ENCODE measurements at places on chromosomes 12 and 14. TPM values are rescaled to one million over a fixed set of nuclear protein-coding genes. Genes with fewer than 3 reads are reported as not detected.

DNA sequence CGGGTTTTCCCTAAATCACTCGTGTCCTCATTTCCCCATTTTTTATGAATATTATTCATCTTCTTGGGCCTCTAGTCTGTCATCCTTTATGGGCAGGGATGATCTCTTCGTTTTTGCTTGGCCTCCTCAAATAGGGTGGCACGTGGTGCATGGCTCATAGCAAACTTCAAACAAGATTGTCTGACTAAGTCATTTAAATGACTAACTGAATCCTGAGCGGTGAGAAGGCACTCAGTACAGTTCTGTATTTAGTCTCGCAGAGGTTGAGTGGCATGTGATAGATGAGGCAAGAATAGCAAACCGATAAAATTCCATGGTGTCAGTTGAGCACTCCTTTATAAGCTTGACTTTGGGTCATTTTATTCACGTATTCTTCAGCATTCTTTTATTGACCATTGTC is 5.7 kb upstream of the JDP2 start:
- DNase-seq = no peak

The LRFN5 gene
- 12.6 TPM for total RNA-seq

The THAP2 gene
- total RNA-seq = 5.5 TPM

The CCNB1IP1 gene
- 38.3 TPM for total RNA-seq

The CATSPERB gene
- total RNA-seq = 7.3 TPM

The RIN3 gene
- total RNA-seq = 27.3 TPM

The OVCH1 gene
- 0.18 TPM for total RNA-seq

Measured in ureter (tissue), 1 donor.